GM06990 (cell line): ENCODE measurements at places on chromosomes 4 and X.

DNA sequence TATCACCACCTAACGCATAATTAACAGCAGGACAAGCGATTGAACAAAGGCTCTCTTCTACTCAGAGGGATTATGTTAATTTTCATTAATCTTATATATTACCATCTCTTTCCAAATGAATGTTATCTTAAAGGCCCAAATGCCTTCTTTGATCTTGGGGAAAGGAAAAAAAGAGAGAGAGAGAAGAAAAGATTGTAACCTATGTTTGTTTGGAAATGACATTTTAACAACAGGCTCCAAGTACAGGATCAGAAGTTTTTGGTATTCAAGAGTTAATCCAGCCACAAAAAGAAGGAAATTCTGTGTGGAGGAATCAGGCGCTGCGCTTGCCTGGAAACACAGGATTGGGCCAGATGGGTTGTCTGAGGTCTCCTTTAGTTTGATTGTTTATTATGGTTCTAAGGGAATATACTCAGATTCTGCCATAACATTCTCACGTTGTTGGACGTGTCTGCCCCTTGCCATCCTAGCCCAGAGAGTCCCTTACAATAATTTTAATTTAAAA, 100.7 kb upstream of the STX18 start:
- no peak for DNase-seq

DNA sequence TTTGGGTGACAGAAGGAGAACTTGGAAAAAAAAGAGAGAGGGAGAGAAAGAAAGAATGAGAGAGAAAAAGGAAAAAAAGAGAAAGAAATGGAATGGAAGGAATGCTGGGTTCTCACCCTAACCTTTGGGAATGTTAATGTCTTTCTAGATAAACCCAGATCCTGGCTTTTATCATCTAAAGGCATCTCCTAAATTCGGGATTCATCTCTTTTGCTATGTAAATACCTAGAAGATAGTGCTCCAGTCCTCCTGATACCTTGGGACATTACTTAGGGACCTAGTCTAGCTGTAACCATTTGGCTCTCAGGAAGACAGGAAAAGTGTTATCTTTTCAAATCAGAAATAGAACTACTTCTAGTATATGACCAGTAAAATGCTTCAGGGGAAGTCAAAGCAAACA, 15.8 kb upstream of the SPCS3 start:
- no peak for DNase-seq

DNA sequence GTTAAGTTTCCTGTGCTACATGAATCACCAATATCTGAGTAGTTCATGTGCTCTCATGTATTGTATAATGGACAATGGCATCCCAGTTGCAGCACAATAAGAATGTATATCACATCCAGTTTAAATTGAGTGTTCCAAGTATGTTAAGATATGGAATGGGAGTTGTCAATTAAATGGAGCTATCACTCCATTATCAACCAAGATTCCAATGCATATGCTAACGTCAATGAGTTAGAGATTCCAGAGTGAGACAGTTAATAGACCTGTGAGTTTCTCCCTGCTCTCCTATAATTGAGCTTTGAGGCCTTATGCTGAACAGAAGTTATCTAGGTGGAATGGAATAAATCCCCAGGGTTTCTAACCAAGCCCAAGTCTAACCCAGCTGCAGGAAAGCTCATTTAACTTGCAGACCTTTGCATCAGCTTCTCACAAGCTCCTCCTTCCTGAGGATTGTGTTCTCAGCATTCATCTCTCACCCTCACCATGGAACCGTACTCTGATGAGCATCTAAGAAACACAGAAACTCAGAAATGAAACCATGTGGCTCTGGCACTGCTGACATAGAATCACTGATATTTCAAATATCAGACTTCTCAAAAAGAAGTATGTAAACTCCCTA, 84.8 kb downstream of the TIGD2 start:
- no peak for DNase-seq

DNA sequence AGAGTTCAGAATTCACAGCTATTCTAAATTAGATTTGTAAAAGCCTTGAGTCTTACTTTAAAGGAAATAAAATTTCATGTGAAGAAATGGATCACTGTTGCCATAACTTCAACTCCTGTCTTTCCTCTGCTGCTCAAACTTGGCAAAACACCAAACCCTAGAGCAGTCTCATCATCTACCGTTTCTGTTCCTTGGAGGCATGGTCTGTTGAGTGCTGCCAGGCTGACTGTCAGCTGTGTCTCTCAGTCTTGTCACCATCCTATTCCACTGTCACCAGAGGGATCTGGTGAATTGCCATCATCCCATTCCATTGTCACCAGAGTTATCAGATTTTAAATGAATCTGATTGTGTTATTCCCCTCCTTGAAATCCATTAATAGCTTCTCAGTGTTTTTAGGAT, 55.6 kb downstream of the STIM2 start:
- DNase-seq, result no peak

GRCh38 chrX:110082161-110082560, 79.2 kb downstream of the TMEM164 start:
- no peak for DNase-seq

- no peak for DNase-seq
These were observed 99.5 kb downstream of the PPP2R2C start for GRCh38 chr4:6372649-6373525.

GRCh38 chr4:180925805-180926204, 1317.4 kb upstream of the TENM3 start:
- DNase-seq, result no peak

DNA sequence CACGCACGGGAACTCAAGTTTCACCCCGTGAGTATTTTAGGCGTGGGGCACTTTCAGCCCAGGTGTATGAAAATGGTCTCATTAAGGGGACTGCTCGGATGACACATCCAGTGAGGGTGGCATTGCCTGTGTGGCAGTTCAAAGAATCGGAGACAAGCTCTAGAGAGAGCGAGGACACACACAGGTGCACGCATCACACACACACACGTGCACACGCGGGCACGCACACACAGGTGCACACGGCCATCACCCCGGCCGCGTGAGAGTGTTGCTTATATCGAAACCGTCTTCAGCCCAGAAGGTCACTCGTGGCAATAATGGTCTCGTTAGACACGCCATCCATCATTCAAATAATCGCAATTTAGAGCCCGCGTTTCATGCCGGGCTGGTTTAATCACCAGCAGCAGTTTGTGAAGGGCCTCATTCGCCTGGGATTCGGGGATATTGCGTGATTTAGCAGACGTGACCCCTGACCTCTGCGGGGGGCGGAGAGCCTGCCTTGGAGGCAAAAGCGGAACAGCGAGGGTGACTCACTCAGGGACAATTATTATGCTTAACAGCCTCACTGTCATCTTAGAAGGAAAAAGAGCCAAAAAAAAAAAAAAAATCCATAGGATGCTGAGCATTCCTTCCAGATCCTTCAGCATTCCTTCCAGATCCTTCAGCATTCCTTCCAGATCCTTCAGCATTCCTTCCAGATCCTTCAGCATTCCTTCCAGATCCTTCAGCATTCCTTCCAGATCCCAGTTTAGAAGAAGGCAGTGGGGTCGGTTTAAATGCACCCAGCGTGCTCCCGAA, 89.4 kb upstream of the PPP2R3B start:
- no peak for DNase-seq
